Inflammatory macrophage treated with lipopolysaccharide for 4 hours (primary cell): ENCODE measurements at places on chromosomes 2 and 18.

DNA sequence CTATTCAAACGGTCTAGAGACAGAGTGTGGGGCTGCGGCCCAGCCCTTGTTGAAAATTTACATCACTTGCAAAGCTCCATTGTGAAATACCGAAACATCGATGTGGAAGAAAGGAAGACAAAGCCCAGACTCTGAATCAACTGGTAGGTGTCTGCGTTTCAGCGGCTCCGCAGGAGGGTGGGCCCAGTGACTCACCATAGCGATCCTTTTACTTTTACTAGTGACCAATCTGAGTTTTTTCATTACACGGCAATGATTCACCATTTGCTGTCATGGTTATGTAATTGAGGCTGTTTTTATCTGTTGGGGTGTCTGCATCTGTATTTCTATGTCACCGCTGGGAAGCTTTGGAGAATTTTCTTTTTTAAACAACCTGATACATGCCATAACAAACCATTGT is 66.6 kb upstream of the ODC1 start:
- DNase-seq, result no peak

GRCh38 chr2:122514451-122514996 is 759.1 kb downstream of the TSN start:
- DNase-seq, result no peak

DNA sequence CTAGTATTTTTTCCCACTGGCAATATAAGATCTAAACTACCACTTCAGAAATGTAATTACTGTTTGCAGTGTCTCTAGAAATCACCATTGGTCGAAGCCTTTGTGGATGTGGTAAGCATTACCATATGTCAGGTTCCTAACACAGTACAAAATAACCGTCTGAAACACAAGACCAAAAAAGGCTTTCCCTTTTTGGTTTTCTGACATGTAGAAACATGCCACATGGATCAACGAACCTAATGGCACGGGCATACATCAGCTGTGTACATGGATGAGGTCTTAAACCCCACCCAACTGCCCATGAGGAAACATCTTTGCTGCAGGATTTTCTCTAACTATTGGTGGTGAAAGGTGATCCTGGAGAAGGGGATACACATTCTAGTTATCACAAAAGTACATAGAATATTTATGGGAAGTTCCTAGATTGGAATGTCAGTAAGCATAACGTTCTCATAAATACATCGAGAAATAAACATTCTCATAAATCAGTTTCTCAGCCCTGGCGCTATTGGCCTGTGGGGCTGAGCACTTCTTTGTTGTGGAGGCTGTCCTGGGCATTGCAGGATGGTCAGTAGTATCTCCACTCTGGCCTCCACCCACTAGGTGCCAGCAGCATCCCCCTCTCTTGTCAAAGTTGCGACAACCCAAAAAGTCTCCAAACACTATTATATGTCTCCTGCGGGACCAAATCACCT is 9.0 kb downstream of the VIT start:
- no peak for DNase-seq

GRCh38 chr2:113877711-113878598 is 11.9 kb upstream of the ACTR3 start:
- peak; percentile 79 for DNase-seq

DNA sequence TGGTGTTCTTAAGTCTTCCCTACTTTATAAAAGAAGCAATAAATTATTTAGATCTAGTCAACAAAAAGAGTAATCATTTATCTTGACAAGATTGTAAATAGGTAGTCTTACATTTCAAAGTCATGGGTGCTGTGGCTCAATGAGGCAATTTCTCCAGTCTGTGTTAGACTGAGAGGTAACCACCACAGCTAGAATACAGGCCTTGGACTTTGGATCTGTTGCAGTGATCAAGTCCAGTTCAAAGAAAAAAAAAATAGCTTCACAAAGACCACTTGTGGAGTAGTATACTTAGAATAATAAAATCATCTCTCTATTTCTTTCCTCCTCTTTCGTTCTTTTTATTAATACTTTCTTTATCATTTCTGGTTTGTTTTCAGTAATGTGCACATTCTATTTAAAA is 93.1 kb upstream of the FSIP2 start:
- DNase-seq, result no peak

DNA sequence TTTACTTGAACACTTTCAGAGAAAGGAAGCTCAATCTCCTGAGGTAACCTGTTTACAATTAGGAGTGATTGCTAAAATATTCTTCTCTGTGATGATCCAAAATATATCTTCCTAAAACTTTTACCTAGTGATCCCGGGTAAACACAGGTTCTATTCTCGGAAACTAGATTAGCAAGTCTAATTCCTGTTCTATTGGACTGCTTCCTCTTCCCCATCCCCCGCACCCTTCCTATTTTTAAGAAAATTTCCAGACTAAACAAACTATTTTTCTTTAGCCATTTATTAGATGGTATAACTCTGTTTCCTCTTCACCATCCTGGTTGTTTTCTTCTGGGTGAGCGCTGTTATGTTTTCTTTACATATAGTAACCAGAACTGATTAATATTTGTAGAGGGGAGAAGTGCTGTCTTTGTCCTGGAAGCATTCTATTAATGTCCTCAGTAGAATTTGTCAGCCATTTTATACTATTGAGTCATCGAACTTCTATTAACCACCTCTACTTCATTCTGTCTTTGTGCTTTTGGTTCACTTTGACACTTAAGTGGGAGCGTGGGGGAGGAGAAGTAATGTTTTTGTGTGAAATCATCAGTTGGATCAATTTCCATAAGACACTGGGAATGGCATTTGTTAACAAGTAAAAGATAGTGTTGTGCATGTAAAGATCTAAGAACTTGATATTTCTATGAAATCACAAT is 31.8 kb downstream of the CREB1 start:
- DNase-seq, result peak; percentile 32

DNA sequence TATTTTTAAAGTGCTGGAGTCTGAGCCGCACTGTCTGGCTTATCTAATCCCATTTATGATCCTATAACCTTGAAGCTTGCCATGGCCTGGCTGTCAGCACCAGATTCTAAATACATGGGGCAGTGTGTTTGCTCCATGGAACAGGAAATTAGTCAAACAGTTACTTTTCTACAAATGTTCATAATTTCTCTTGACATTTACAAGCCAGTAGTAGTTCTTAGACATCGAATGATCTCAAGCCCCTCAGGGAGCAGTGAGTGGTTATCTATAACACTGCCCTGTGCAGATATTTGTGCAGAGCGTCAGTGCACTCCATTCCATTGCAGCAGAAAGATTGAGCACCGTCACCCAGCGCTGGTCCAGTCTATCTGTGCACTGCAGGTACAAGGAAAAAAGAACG is 205.2 kb downstream of the AGPS start:
- DNase-seq, result no peak

GRCh38 chr2:55776479-55776878 is 82.8 kb upstream of the PNPT1 start:
- no peak for DNase-seq

DNA sequence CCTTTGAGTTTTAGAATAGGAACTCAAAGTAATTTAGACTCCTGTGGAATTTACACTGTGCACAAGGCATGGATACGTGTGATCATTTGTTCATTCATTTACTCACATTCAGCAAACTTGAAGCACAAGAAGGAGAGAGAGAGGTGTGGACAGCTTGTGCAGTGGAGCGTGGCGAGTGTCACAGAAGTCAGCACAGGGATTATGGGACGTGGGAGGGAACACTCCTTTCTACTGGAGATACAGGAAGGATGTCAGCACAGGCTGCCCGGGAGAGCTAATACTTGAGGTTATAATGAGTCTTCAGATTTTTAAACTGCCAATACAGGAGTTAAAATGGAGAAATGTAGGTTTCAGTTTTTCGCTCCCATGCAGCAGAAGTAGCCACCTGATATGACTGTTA is 7.0 kb downstream of the FAM228A start:
- DNase-seq, result no peak

GRCh38 chr18:5628512-5629255 is 84.9 kb upstream of the EPB41L3 start:
- DNase-seq, result peak; percentile 57

GRCh38 chr18:73835656-73836364 is 311.8 kb downstream of the FBXO15 start:
- DNase-seq, result no peak

DNA sequence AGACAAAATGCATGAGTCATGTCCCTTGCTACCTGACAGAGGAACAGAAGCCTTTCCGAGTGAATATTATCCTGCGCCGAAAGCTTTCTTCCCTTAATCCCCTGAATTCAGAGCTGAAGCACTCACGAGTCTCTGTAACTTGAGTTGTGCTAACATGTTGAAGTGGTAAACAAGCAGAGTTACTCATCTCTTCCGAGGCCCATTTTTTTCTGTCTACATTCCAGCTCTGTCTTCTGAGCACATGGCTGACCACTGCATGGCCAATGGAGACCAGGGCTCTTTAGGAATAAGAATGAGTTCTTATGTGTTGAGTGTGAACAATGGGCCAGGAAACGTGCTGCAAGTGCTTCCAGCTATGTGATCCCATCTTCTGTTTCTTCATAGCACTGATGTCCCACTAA is 73.1 kb upstream of the PID1 start:
- no peak for DNase-seq

GRCh38 chr2:192357217-192357616 is 162.5 kb upstream of the TMEFF2 start:
- no peak for DNase-seq

GRCh38 chr18:75923169-75923568 is 495.7 kb upstream of the SMIM21 start:
- DNase-seq, result no peak

GRCh38 chr2:218294430-218295022 is 2.2 kb upstream of the TMBIM1 start:
- DNase-seq, result peak; percentile 36
